ENCODE measurements at places on chromosomes 12 and 14. TPM values are rescaled to one million over a fixed set of nuclear protein-coding genes. Genes with fewer than 3 reads are reported as not detected.

GLIPR1L1 gene
- total RNA-seq: not detected

CEBPE gene
- total RNA-seq: not detected

PLBD1 gene
- not detected for total RNA-seq

EML5 gene
- 2.0 TPM for total RNA-seq

GRCh38 chr12:81077329-81077685 is 572 bp upstream of the ACSS3 start:
- no peak for DNase-seq

DNA sequence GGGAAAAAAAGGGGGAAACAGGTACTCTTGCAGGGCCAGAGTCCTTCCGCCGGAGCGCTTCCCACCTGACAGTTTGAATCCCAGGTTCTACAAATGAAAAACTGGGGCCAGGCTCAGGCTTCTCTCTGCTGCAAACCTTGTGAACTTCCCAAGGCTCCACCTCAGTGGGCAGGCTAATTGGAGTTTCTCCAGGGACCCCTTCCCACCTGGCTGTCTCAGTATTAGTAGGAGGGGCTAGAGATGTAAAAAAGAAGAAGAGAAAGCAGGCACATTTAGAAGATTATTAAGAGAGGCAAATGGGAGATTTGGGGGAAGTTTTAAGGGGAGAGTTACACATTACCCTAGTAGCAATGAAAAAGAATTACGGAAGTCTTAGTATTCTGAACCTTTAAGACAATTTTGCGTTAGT is 20.0 kb upstream of the CLEC2D start:
- DNase-seq: no peak

DNA sequence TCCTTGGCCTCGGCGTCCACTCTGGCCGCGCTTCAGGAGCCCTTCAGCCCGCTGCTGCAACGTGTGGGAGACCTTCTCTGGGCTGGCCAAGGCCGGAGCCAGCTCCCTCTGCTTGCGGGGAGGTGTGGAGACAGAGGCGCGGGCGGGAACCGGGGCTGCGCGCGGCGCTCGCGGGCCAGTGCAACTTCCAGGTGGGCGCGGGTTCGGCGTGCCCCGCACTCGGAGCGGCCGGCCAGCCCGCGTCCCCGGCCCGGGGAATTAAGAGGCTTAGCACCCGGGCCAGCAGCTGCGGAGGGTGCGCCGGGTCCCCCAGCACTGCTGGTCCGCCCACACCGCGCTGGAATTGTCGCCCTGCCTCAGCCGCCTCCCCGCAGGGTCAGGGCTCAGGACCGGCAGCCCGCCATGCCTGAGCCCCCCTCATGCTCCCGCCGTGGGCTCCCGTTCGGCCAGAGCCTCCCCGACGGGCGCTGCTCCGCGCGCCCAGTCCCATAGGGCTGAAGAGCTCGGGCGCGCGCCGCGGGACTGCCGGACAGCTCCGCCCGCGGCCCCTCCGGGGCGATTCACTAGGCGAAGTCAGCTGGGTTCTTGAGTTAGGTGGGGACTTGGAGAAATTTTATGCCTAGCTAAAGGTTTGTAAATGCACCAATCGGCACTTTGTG is 673.9 kb downstream of the SLC16A7 start:
- DNase-seq: no peak

- peak; percentile 15 for DNase-seq
These were observed 20.3 kb upstream of the SYCP3 start for GRCh38 chr12:101759396-101760047.
